ENCODE measurements at places on chromosomes 16 and 17. TPM values are rescaled to one million over a fixed set of nuclear protein-coding genes. Genes with fewer than 3 reads are reported as not detected.

DNA sequence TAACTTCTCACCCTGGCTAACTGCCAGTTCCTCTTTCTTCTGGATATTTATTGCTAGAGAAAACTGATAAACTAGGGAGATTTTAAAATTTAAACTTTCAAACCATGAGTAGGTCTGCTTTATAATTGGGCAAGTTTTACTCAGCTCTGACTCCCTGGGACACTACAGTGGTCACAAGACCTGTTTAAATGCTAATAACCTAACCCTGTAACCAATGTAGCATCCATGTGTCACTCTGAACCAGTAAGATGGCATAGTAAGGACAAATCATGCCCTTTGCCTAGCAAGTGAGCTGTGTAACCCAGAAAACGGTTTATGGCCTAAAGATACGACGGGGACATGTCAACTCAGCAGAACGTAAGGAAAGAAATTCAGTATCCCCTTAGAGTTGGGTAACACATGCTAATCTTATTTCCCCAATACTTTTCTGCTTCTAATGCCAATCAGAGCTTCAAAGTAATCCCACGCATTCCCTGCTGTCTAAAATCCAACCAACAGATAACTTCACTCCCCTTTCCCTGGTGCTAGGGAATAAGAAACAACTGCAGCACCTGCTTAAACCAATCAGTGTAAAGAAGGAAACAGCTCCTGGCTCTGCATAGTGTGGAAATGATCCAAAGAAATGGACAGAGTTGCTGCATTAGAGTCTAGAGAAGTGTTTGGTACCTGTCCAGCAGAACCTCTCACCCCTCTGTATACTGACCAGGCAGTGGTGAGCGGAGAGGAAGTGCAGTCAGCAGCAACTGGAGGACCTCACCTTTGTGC is 85.7 kb downstream of the NCOR1 start:
- no peak for DNase-seq

DNA sequence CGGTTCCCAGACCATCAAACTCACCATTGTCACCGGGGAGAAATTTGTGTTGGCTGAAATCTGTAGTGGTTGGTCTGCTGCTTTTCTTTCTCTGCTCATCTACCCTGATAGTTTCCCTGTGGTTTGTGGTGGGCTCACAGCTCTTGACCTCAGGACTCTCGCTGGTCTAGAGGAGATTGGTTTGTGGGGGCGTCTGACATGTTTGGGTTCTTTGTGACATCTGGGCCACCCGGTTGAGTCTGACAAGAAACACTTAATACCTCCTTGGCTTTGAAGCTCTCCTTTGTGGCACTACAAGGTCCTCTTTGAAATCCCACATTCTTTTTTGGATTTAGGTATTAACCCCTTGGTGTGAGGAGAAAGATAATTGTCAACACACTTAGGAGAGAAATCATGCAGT is 662.0 kb downstream of the WWOX start:
- no peak for DNase-seq

Gene DRC7
- not detected for total RNA-seq

DNA sequence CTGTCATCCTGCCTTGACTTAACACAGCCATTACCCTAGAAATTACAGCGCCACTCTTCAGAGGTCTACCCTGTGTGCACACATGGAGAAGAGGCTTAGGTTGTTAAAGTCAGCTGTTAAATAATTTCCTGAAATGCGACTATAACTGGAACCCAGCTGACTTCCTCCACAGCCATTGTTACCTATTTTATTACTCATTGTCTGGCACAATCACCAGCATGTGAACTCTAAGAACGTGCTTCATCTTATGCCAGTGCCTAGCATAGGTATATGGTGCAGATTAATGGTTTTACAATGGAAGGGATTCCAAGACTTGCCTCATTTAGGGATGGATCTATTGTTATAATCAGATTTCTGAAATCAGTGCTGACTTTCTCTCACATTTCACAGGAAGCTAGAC is 11.9 kb downstream of the RDM1 start:
- no peak for DNase-seq

DNA sequence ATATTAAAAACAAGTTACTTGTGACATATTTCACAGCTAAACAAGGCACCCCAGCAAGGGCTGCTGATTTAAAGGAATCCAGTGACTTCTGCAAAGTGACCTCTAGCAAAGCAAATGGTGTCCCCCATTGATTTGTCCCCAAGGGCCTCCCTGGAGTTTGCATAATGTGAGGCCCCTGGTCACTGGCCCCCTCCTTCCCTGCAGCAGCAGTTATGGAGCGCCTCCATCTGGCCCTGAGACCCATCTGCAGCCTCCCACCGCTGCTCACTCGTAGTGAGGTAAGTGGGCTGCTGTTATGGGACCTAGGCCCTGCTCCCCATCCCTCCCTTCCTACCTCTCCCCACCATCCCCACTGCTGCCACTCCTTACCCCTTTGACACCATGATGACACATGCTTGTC is 19.6 kb upstream of the EEF2K start:
- peak; percentile 55 for DNase-seq

GRCh38 chr17:42362245-42362961 is 25.8 kb downstream of the STAT3 start:
- no peak for DNase-seq

Measured in glutamatergic neuron (in vitro differentiated cells).